Lower leg skin (tissue), 4 donors: ENCODE measurements at places on chromosomes 11 and 22.

- DNase-seq = no peak
Measured at GRCh38 chr22:45239681-45240051, 1.0 kb downstream of the KIAA0930 start.

GRCh38 chr22:20571531-20572007 lies 64.2 kb downstream of the MED15 start:
- no peak for DNase-seq

DNA sequence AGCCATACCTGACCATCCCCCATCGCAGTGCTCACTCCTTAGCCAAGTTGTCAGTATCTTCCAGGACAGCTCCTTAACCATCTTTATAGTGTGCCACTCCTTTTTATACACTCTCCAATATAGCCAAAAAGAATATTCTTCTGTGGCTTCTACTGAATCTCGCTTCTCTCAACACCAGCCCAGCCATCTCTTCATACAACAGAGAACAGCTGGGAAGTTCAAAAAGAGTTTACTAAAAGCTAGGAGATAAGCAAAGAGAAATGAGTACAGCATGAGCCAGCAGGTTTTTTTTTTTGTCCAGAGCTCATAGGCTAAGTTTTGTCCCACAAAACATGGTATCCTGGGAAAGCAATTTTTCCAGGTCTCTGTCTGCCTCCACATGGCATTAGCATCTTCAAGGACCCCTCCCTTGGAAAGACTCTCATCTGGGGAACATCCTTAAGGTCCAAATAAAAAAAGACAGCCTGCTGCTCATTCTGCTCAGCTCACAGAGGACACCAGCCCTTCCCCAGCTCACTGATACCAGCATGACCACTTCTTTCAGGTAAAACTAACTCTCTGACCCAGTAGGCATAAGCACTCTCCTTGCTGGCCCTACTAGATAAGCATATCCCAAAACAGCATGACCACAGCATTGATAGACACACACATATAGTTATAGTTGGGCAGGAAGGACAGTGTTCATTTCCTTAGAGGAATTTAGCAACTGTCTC lies 48.8 kb upstream of the YWHAH start:
- DNase-seq = no peak

DNA sequence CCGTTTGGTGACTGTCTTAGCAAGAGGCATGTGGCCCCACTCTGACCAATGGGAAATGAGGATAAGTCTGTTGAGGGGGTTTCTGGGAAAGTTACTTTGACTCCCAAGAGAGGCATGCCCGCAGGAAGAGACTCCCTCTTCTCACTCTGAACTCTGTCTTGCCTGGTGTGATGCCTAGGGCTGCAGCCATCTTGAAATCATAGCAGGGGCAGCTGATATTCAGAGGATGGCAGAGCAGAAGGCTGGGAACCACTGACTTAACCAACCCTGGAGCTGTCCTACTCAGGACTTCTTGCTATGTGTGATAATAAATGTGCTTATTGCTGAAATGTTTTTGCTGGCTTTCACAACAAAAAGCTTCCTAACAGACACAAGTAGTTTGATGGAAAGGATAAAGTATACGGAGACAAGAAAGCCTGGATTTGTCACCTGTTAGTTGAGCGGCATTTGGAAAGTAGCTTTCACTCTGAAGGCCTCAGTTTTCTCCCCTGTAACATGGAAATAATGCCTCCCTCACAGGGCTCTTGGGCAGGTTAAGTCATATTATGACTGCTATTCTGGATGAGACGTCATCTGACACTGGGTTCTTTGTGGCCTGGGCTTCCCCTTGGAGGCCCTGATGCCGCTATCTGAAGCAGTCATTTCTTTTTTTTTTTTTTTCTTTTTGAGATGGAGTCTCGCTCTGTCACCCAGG lies 128.5 kb downstream of the CEP164 start:
- no peak for DNase-seq

DNA sequence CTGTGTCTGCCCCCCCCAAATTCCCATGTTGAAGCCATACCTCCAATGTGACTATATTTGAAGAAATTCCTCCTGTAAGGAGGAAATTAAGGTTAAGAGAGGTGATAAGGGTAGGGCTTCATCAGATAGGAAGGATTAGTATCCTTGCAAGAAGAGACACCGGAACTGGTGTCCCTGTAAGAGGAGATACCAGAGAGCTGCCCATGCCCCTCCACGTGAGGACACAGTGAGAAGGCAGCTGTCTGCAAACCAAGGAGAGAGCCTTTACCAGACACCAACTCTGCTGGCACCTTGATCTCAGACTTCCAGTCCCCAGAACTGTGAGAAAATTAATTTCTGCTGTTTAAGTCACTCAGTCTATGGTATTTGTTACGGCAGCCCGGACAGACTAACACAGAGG lies 109.3 kb downstream of the ARFGAP2 start:
- no peak for DNase-seq

GRCh38 chr11:12871788-12872321 lies 137.3 kb upstream of the RASSF10 start:
- no peak for DNase-seq

- DNase-seq = no peak
Measured at GRCh38 chr22:30717331-30717921, 22.8 kb downstream of the OSBP2 start.

GRCh38 chr22:23119494-23120414 lies 22.0 kb downstream of the RSPH14 start:
- DNase-seq = no peak

- DNase-seq = no peak
Measured at GRCh38 chr11:92697461-92698312, 271.8 kb upstream of the MTNR1B start.

DNA sequence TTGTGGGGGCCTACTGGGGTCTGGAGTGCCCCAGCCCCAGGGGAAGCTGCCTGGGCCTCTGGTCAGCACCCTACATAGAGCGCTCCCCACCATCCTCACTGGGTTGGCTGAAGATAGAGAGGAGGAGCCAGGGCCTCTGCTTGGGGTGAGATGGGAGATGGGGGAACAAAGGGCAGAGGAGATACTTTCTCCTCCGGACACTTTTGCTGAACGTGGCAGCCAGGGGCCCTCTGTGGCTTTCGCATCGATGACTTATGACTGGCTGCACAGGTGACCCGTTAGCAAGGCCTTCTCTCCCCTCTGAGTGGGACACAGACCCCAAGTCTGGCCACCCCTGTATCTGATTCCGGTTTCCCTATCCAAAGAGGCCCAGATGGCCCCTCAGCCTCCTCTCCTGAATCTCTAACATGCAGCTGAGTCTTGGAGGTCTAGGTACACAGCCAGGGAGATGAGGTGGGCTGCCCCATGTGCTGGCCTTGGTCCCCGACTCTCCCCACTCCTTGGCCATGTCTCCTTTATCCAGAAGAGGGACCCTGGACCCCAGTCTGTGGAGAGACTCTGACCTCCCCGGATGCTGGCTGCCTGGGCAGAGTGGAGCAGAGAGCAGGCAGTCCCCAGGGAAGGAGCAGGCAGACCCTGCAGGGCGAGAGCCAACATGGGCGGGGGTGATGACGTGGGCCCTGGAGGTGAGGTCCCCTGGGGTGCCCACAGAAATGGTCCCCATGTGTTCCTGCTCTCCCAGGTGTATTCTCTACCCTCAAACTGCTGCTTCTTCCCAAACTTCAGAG lies 59.3 kb upstream of the NECTIN1 start:
- no peak for DNase-seq

- DNase-seq = no peak
Measured at GRCh38 chr11:78313898-78314297, 103.7 kb downstream of the GAB2 start.

DNA sequence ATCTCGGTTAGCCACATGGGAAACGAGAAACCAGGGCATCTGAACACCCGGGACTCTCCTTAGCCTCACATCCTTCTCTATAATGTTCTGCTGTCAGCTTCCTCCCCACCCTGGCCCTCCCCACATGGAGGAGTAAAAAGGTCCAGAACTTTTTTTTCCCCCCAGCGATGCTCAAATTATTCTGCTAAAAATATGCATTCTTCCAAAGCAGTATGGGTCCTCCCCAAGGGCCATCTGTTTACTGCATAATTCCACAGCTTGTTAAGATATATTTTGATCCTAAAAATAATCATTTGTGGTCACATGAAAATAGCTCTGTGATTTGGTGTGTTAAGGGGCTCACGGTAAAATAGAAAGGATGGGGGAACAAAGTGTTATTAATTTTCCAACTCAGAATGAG lies 281.5 kb upstream of the NARS2 start:
- DNase-seq = no peak

DNA sequence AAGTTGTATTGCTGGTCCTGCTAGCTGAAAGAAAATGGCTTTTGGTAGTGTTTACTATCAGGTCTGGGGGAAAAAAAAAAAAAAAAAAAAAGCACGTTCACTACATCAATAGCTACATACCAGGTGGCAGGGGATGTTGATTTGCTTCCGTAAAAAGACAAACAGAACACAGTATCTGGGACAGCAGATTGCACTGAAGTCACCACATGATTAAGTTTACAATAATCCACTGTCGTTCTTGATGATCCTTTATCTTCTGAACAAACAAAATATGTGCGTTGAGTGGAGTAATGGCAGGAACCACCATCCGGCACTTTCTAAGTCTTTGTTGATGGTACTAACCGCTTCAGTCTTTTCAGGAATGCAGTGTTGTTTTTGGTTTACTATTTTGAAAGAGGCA lies 48.7 kb downstream of the DDX6 start:
- DNase-seq = no peak

- no peak for DNase-seq
Measured at GRCh38 chr11:58958500-58958899, 19.2 kb downstream of the GLYATL1 start.

GRCh38 chr11:22169833-22170232 lies 23.1 kb upstream of the ANO5 start:
- no peak for DNase-seq

GRCh38 chr11:93567401-93567895 lies 24.3 kb upstream of the SMCO4 start:
- peak; percentile 20 for DNase-seq
